KBM-7 (cell line): ENCODE measurements at places on chromosomes 2 and 18.

- no peak for DNase-seq
Observed at GRCh38 chr2:211055438-211055837, 499.0 kb downstream of the CPS1 start.

DNA sequence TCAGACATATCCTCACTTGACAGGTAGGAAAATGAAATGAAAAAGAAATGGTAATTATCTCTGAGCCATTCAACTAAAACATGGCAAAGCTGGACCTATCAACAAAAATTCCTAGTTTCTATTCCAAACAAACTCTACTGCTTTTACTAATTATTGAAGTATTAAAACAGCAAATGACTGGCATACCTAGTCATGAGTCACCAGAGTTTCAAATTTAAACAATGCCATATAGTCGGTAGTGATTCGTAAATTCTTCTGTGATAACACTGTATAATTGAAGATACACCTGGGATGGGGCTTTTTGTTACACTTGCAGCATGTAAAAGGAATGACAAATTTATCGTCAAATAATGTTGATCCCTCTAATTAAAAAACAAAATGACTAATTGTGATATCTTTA lies 153.1 kb upstream of the THUMPD2 start:
- no peak for DNase-seq

DNA sequence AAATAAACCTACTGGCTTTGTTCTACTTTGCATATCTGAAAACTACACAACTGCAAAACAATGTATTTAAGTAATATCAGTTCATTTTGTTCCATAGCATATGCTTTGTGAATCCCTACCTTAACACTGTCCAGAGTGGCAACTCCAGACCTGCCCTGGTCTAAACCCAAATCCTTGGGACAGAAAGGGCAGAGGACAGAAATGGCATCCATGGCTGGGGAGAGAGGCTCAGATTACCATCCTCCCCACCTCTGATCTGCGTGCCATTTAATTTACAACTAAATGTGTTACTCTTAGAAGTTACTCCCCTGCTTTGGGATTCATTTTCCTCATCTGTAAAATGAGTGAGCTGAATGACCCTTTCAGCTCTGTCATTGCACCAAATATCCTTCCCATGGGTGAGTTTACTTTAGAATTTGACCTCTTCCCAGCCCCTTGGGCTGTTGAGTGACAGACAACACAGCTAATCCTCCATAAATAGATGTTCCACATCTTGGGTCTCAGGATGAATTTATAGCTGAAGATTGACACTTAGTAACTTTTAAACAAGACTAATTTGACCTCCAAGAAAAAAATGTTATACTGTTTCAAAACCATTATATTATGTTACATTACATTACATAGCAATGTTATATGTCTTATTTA lies 20.1 kb upstream of the NEB start:
- no peak for DNase-seq

GRCh38 chr2:201130524-201131186 lies 14.7 kb downstream of the CFLAR start:
- peak; percentile 32 for DNase-seq

DNA sequence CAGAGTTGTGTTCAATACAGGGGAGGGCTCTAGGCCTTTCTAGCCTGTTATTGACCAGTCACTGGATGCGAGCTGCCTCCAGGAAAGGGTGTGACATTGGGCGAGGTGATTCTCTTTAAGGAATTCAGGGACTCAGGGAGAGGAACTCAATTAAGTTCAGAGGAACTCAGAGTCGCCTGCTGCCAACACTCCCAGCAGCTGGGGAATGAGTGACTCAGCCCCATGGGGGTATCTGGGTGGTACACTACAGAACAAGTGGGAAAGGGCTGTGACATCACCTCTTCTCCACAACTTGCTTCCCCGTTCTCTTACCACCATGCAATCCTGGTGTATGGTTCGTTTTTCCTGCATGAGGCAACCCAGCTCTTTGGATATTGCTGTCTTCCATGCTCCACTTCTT lies 50.4 kb upstream of the CYRIA start:
- DNase-seq = no peak

- no peak for DNase-seq
Observed at GRCh38 chr2:170582313-170582712, 132.8 kb upstream of the SP5 start.

DNA sequence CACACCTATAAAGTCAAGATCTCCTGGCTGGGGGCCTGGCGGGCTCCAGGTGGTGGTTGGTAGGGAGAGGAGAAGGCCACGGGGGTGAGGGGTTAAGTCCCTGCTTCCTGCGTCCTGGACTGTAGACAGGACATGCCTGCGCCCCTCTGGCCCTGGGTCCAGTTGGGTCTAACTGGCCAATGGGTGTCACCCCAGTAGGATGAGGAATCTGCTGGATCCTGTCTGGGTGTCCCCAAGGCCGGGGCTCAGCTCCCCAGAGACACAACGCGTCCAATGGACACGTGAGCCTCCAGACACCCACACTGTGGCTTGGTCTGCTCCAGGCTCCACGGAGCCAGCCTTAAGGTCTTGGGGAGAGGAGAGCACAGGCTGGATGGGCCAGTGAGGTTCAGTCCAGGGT lies 19.6 kb downstream of the AQP12A start:
- DNase-seq = no peak

DNA sequence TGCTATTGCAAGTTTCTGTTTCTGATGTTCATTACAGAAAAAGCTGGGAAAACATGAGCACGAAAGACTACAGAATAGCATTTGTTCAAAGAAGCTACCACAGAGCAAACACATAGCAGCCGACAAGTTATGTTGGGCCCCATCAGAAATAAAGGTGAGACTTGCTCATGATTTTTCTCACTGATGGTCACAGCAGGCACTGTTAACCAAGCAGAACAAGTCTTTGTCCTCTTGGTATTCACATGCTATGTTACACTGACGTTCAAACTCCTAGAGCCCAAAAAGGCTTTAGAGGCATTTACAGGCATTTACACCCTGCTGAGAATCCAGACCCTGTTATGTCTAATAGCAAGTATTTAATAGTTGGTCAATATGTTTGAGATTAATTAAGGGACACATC lies 235.0 kb upstream of the HNMT start:
- no peak for DNase-seq

DNA sequence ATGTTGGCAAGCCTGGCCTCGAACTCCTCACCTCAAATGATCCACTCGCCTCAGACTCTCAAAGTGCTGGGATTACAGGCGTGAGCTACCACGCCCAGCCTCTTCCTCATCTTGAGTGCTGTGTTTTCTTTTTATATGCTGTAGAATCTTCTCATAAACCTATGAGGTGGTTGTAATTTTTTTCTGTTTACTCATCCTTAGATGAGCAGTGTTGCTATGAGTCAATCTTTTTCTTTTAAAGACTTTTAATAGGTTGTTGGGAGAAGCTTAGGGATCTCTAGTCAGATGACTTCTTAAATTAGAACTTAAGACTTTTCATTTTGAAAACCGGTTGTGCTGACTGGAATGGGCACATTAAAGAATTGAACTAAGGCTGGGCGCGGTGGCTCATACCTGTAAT lies 8.7 kb upstream of the AAK1 start:
- DNase-seq = no peak

GRCh38 chr2:109486711-109487535 lies 126.8 kb downstream of the SEPTIN10 start:
- DNase-seq = no peak
